ENCODE measurements at places on chromosomes 3 and 15.

GRCh38 chr15:33533197-33533596 lies 222.4 kb downstream of the RYR3 start:
- DNase-seq, result no peak

GRCh38 chr3:126845920-126846715 lies 136.8 kb upstream of the PLXNA1 start:
- no peak for DNase-seq

DNA sequence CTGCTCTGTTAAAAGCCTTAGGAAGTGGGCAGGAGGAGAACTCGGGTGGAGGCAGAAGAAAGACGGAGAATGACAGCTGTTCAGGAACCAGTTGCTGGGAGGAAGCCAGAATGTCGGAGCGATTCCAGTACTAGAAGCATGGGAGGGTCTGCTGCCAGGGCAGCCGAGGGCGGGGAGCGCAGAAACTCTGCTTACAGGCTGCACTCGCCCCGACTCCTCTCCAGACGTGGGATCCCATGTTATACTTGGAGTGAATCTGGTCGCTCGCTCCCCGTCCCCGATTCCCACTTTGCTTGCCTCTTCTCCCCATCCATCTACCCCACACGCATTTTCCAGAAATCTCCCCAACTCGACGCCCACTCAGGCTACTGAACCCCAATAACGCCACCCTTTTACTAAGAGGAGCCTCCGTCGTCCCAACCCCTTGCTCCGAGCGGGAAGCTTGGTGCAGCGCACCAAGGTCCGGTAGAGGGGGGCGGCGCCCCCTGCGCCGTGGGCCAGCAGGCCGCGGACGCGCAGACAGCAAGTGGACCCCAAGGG lies 665 bp downstream of the GATM start:
- DNase-seq, result no peak

DNA sequence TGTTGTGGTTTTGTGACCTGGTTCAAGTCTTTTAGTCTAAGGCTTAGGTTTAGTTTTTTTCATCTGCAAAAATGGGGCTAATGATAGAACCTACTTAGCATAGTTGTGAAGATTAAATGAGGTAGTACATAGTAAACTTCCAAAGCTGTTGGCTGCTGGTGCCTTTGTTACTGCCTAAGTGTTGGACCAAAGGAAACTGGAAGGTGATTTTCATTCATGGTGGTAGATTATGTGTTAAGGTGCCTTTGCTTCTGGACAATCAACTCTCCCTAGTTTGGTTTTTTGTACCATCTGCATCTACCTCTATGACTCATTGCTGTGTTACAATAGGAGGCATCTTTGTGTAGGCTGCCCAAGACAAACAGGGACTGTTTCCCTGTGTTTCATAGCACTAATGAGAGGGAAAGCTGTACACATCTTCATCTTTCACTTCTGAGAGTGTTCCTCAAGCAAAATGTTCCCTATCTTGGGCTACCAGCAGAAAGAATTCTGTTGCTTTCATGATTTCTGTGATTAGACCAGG lies 3.2 kb downstream of the MAP2K1 start:
- DNase-seq, result no peak

GRCh38 chr3:189457631-189458412 lies 173.4 kb upstream of the TP63 start:
- DNase-seq, result no peak

DNA sequence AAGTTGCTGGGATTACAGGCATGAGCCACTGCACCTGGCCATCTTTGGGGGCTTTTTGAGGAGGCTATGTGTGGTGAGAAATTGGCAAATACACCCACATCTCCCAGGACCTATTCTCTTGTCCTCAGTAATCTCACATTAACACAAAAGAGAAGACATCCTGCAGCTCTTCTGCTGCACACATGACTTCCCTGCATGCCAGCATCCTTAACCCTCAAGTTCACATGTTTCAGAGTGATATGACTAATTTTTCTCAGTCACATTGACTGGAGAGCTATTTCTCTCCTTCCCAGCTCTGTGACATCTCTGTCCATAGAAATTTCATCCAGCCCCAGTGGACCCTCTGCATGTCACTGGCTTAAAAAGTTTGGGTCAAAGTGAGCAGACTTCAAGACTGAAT lies 1.9 kb upstream of the SKIC8 start:
- no peak for DNase-seq

- no peak for DNase-seq
Measured at GRCh38 chr3:61723038-61723437, 161.7 kb downstream of the PTPRG start.

- DNase-seq, result no peak
Measured at GRCh38 chr3:74845081-74845480, 230.6 kb upstream of the CNTN3 start.

- no peak for DNase-seq
Measured at GRCh38 chr3:25412269-25412668, 15.8 kb upstream of the RARB start.

- no peak for DNase-seq
Measured at GRCh38 chr15:70566989-70567388, 196.4 kb downstream of the UACA start.

DNA sequence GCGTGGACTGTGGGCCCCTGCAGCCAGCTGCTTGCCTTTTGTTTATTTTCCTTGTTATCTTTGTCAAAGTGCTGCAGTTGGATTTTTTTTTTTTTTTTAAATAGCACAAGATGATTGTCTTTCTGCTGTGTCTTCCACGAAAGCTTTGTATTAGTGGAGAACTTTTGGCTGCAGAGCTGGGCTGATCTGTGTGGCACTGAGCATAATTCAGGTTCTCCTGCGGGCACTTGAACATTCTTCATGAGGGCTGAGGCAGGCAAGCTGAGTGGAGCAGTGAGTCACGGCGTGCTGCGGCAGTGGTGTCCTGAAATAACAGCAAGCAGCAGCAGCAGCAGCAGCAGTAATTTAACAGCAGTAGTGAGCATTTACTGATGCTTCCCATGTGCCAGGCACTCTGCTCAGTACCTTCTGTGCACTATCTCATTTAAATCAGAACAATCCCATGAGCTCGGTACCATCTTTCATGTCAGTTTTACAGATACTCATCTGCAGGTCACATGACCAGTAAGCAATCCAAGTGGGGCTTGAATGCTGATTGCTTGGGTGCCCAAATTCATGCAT lies 45.8 kb downstream of the MITF start:
- no peak for DNase-seq

DNA sequence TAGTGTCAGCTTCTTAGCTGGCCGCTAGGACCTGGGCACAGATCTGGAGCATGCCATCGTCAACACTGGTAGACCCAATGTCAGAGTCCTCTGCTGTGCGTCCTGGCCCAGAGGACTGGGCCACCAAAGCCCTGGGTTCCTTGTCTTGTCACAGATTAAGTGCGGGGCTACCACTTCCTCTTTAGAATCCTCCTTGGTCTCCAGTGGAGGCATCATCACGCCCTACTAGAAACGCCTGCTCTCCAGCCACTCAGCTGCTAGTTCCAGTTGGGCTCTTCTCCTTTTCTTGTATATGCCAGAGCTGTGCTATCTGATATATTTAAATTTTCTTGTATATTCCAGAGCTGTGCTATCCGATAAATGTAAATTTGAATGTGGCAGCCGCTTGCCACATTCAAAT lies 11.2 kb downstream of the PPCDC start:
- no peak for DNase-seq

- no peak for DNase-seq
Measured at GRCh38 chr3:159941038-159942000, 47.3 kb upstream of the IL12A start.

DNA sequence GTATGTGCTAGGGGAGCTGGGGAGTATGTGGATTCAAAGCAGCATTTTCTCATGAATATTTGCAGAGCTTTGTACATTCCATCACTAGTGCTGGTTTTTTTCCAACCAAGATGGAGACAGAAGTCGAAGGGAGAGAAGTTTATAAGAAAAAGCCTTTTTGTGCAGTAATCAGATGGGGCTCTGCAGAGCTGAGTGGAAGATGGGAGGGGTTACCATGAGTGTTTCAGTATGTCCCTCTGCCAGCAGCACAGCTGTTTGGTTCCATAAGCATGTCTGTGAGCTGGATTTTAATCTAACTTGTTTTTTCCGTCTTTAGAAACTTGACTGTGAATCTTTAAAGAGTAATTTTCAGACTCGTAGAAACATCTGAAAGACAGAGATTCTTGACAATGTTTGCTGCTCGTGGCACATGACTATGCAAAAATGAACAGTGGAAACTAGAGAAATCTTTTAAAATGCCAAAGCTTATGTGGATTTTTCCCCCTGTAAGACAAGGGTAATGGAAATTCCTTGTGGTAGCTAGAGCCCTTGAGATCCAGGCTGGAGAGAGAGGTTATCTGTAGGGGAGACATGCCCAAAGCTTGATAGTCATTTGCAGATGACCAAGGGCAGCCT lies 20.3 kb downstream of the STARD9 start:
- no peak for DNase-seq

- no peak for DNase-seq
Measured at GRCh38 chr3:53921296-53921695, 29.6 kb upstream of the SELENOK start.

DNA sequence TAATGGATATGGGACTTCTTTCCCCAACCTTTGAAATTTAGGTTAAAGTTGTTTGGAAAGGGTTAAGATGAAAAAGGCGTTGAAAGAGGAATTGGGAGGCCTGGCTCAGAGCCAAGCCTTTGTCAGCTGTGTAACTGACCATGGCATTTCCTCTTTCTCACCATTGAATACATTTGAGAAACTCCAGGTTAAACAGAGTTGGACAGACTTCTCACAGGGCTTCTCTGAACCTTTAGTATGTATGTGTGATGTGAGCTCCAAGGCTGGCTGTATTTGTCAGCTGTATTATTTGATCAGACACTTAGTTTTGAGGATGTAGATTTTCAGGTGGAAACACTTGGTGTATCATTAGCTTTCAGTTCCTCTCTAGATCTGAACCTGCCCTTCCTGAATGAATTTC lies 136.4 kb upstream of the GOLGA6L4 start:
- DNase-seq, result no peak

DNA sequence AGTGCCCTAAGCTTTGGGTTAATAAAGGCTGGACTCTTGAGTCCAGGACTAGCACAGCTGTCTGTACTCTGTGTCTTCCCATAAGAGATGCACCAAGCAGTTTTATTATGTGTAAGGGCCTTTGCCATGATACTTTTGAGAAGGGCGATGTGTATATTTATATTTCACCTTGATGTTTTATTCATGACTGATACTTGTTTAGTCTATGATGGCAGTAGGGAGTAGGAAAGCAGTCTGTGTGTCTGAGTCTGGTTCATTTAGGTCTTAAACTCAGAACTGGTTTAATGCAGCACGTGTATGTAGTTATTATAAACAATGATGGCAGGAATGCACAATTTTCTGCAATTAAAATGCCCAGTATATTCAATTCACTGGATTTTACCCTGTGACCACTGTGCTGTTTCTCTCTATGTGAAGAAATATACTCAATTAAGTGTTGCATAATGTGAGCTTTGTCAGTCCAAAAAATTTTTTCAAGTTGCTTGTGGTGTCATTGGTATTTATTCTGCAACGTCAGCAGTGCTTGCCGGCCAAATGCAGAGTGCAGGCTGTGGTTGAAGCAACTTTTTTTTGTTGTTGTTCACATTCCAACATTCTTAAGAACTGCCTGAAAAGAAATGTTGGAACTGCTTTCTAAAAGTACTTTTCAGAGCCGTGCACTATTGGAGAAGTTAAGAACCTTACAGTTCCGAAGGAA lies 423.7 kb upstream of the SEMA6D start:
- no peak for DNase-seq

DNA sequence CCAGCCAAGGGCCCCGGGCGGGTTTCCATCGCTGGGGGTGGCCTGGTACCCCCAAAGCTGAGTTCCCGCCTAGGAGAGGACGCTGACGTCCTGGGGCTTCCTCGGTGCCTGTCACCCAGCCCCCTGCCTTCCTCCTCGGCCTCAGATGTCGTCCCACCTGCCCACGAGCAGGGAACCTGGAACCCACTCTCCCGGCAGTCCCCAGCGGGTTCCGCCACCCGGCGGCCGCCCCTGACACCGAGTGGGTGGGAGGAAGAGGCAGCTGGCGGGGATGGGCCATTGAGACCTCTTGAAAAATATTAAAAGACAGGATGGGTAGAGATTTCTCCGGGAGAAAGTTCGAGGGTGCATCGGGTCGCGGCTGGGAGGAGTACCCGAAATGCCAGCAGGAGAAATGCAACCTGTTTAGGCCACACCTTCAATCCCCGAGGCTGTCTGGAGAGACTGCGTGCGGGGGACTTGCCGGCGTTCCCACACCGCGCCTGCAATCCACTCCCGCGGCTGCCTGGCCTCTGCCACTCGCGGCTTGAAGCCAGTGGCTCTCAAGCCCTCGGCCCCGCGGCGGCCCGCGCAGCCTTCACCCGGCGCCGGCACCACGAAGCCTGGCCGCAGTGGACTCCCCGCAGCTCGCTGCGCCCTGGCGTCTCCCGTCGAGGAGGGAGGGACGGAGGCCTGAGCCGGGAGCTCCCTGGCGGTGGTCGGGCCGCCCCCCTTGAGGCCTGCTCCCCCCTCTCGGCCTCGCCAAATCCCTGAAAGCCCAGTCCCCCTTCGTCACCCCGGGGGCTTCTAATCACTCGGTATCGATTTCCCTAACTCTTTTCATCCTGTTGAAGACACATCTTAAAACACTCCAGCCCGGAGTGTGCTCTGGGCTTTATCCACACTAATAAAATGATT lies 8.6 kb upstream of the NR2F2 start:
- DNase-seq, result no peak

DNA sequence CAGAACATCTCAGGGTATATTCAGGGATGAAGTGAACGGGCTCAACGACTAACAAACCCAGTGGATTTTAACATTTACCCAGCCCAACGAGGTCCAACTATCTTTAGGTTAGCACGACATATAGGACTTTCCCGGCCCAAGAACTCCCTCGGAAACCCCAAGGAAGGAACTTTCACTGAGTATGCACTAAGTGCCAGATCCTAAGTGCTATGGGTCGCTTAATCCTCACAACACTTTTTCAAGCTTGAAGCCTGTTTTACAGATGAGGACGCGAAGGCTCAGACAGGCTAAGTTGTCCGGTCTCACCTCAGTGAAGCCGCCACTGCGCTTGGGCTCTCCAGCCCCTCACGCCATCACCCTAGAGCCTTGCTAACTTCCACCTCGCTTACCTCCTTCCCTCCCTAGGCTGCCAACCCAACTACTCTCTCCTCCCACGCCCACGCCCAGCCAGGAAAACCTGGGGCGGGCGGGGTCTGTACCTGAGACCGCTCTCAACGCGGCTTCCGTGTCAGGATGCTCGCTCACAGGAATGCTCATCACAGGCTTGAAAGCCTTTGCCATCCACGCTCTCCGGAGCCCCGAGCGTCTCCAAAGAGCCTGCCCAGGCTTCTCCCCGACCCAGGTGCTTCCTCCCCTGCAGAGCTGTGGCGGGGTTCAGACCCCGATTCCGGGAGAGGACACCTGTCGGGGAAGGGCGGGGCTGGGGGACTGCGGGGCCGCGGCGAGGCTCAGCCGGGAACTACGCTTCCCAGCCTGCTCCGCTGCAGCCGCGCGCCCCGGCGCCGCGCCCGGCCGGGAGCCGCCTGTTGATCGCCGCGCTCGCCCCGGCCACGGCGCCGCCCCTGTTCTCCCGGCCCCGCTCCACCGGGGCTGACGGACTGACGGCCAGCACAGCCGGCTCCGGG lies at the start of gene TMOD2:
TMOD2 (plus strand) TSS at position 806 of the 905 bp plus-strand sequence. CDS start 14,845 bp downstream, outside the sequence.
- DNase-seq, result no peak

Measured in stimulated activated CD4-positive, alpha-beta T cell treated with anti-CD3 and anti-CD28 coated beads, Interleukin-15, amount 100 ng/mL, for 48 hours (primary cell).